ENCODE measurements at places on chromosomes 12 and 14.

- no peak for DNase-seq
Observed at GRCh38 chr14:77849711-77850110, 49.8 kb downstream of the ADCK1 start.

GRCh38 chr14:90509403-90509802 is 112.6 kb downstream of the CALM1 start:
- no peak for DNase-seq

DNA sequence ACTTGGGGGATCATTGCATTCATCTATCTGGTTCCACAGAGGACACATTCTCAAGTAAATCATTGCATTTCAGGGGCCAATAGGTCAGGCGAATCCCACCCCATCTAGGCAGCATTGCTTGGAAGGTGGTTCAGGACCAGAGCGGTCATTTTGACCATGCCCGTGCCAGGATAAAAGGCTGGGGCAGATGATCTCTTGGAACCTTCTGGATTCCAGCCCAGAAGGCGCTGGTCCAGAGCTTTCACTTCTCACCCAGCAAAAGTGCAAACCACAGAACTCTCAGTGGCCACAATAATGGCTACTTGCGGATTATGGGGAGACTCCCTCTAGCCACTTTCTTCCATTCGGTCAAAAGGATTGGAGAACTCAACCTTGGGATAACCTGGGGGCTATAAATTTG is 595 bp upstream of the KRT85 start:
- no peak for DNase-seq

- no peak for DNase-seq
Observed at GRCh38 chr14:69559581-69560011, 15.1 kb downstream of the CCDC177 start.

DNA sequence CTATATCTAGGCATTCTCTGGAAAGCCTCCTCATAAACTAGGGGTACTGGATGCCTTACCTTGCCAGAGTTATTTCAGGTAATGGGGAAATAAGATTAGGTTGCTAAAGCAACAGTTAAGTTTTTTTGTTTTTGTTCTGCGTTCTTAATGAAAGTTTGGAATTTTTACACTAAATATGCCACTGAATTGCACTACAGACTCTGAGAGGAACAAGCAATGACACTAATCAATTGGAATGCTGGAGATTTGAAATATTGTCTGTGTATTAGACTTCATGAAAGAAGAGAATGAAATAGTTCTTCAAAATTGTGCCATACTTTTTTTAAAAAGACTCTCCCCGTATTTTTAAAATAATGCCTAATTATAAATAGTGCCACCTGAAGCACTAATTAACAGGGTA is 287.8 kb downstream of the NAV3 start:
- no peak for DNase-seq

- peak; percentile 37 for DNase-seq
Observed at GRCh38 chr12:121167232-121167820, 34.6 kb downstream of the P2RX7 start.

DNA sequence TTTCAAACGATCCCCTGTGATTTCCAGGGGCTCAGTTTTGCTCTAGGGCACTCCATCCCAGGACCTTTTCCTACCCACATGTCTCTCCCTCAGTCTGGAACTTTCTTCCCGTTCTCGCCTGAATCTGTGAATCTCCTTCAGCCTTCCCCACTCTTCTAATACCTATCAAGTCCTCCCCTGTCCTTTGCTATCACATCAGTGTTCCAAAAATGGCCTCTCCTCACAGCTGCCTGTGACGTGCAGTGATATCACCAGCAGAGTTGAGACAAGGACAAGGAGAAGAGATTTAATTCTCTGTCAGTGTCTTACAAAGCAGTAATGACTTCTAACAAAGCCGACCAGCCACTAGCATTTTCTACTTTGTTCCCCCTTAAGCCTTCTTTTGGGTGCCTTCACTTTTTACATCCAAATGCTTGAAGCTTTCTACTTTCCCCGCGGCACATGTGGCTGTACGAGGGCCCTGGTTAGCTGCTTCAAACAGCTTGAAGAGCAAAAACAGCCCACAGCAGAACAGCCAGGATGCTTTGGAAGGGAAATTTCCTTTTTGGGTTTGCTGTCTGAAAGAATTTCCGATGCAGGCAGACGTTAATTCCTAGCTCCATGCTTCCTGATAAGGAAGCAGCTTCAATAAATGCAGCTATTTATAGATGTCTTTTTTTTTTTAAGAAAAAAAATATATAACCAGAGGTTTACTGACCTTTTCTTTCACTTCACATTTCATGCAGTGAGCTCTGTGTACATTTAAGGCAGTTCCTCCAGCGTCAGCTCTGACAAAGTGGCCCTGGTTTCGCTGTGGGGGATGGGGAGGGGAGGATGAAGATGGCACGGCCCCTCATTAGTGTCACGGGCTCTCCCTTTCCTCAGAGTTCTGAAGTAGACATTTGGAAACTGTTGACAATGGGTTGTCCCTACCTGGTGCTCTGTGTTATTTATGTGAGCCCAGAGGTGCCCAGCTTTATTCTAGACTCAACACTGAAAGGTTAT is 109.3 kb downstream of the ETV6 start:
- DNase-seq = peak; percentile 76

GRCh38 chr14:92675421-92675820 is 73.0 kb downstream of the LGMN start:
- no peak for DNase-seq

DNA sequence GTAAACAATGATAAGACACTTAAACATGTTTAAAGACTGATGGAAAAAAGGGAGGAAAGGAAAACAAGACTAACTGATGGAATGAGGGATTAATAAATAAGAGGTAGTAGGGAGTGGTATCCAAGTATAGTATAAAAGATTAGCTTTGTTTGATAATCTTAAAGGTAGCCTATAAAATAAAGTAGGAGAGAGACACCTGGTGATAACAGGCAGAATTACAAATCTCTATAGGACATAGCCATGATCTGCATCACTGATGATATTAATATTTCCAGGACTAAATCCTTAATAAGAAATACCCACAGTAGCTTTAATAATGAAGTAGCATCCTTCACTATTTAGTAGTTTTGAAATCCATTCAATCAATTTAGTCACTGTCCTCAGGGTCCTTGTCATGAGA is 30.4 kb downstream of the DLGAP5 start:
- DNase-seq = no peak

All from tibial artery (tissue), 4 donors.